ENCODE measurements at places on chromosomes 4 and X. TPM values are rescaled to one million over a fixed set of nuclear protein-coding genes. Genes with fewer than 3 reads are reported as not detected.

PAGE4 gene
- total RNA-seq: not detected

FAM47A gene
- total RNA-seq: not detected

EDA2R gene
- total RNA-seq: 1.5 TPM

NPY1R gene
- total RNA-seq: under 0.01 TPM

MAGEB10 gene
- total RNA-seq: not detected

GYPE gene
- not detected for total RNA-seq

LARP7 gene
- total RNA-seq: 26.8 TPM

TLR8 gene
- total RNA-seq: not detected

SHOX gene
- total RNA-seq: under 0.01 TPM

PRSS48 gene
- not detected for total RNA-seq

FAM53A gene
- 0.65 TPM for total RNA-seq

ARMCX2 gene
- 78.0 TPM for total RNA-seq

RNF212 gene
- total RNA-seq: 0.54 TPM

RHOXF1 gene
- total RNA-seq: not detected

LRBA gene
- 38.9 TPM for total RNA-seq

NPFFR2 gene
- total RNA-seq: not detected

SMC1A gene
- total RNA-seq: 14.7 TPM

FATE1 gene
- not detected for total RNA-seq

F8A2 gene
- not detected for total RNA-seq

GJB1 gene
- total RNA-seq: not detected

CXCL6 gene
- under 0.01 TPM for total RNA-seq

C4orf36 gene
- 0.52 TPM for total RNA-seq

SFRP2 gene
- total RNA-seq: not detected

NKX6-1 gene
- not detected for total RNA-seq

HSFX1 gene
- 0.69 TPM for total RNA-seq

All from dermis lymphatic vessel endothelial cell (primary cell).